ENCODE measurements at places on chromosomes 1 and 21.

GRCh38 chr21:42525029-42525581, 11.5 kb downstream of the SLC37A1 start:
- no peak for DNase-seq

GRCh38 chr1:93992954-93993353, 83.7 kb upstream of the GCLM start:
- DNase-seq = no peak

DNA sequence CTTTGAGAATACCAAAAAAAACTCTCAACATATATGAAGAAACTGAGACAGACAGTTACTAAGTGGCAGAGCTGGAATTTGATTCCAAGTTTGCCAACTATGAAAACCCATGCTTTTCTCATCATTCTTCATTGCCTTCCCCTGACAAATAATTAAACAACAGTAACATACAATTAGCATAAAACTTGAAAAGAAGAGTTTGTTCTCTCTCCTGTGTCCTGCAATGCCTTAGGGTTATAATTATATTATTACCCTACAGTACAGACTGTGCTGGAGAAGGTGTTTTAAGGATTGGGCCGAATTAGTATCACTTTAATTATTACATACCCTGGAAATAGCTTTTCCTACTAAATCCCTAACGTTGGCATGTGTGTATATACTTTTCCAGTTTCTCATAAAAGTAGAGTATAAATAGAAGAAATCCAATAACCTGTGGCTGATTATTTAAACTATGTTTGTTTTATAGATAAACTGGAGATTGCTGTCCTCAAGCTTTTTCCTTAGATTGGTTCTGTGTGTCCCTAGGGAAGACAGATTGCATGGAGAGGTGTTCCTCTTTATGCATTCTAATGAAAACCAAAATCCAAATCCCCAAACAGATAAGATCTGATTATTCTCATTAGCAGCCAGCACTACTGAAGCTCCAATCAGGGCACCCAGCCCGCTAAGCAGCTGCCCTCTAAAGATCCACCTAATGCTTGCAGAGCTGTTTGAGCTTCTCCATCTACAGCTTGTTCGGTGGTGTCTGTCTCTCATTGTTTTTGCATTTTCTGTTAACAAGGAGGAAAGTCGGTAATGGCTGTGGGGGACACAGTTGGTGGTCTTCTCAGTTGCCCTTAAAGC, 156.3 kb downstream of the TM2D1 start:
- DNase-seq = no peak

- no peak for DNase-seq
Measured at GRCh38 chr1:183777328-183777727, 27.6 kb upstream of the RGL1 start.

DNA sequence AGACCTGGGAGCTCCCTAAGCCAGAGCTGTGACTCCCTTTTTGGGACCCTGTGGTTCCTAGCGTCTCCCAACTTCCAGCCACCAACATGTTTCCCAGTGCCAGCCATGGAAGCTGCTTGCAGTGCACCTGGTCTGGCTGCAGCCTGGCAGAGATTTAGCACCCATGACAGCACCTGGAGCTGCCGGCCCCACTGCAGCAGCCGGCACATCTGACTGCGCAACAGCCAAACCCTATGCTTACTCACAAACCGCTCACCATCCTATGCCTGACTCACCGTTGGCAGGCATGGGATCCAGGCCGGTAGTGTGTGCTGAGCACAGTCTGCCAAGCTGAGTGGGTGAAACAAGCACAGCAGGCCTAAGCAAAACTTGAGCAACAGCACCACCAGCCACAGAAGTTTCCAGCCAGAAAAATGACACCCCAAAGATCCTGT, 435.9 kb upstream of the PRMT6 start:
- no peak for DNase-seq

GRCh38 chr1:218034468-218034867, 250.6 kb upstream of the RRP15 start:
- no peak for DNase-seq

Measured in activated CD4-positive, alpha-beta memory T cell treated with anti-CD3 and anti-CD28 coated beads, Interleukin-2, amount 10 ng/mL, durations not matched to agents 7 days and 5 days (primary cell).